H4 (cell line): ENCODE measurements at places on chromosomes 5 and 9. TPM values are rescaled to one million over a fixed set of nuclear protein-coding genes. Genes with fewer than 3 reads are reported as not detected.
A peak's percentile ranks its signal among the peaks of the same experiment; 100 is the strongest.

DNA sequence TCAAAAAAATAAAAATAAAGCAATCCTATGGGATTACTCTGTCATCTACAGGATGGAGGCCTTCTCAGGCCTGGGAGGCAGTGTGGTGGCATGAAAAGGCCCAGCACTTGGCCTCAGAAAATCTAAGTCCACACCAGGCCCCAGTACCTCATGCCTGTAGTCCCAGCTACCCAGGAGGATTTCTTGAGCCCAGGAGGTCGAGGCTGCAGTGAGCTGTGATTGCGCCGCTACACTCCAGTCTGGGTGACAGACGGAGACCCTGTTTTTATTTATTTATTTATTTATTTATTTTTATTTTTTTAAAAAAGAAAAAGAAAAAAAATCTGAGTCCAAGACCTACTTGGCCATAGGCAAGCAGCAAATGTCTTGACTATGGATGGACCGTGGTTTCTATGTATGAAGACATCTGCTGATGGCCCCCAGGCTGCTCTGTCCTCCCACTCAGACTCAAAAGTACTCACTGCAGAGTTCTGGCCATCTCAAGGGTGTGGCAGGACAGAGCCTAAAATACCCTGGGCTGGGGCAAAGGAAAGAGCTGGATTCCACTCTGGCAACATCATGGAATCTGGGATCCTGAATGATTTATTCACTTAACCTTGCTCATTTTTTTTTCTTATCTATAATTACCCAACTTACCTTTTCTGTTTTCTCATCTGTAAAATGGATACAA is 55.0 kb downstream of the ARHGEF37 start:
- no peak for DNase-seq

DNA sequence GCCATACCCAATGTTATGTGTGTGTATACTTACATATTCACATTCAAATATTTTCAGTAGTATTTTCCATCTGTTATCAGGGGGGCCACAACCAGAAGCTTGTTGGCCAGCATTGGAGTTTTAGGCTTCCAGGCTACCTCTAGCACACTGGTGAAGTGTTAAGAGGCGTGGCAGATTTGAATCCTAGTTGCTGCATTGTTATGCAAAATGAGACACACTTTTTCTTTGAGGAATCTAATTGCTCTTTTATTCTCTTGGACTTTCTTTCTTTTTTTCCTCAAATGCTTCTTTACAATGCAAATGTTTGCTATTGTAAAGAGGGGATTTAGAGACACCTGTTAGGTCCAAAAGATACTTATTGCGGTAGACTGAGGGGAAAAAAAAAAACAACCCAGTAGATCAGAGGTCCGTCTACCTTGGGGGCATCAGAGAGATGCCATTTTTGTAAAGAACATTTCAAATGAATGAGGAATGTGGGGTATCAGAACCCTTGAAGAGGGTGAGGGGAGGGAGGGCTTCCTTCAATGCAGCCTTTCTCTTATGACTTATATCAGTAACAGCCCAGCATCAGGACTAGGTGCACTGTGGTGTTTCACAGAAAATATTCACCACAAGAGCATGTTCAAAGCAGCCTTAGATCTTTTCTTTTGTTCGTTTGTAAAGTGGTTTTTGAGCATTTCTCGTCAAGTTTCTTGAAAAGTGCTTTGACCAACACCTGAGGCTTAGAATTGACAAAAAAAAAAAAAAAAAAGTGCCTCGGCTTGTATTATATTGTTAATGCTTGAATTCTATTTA is 3.8 kb downstream of the SMARCA2 start:
- DNase-seq = no peak

DNA sequence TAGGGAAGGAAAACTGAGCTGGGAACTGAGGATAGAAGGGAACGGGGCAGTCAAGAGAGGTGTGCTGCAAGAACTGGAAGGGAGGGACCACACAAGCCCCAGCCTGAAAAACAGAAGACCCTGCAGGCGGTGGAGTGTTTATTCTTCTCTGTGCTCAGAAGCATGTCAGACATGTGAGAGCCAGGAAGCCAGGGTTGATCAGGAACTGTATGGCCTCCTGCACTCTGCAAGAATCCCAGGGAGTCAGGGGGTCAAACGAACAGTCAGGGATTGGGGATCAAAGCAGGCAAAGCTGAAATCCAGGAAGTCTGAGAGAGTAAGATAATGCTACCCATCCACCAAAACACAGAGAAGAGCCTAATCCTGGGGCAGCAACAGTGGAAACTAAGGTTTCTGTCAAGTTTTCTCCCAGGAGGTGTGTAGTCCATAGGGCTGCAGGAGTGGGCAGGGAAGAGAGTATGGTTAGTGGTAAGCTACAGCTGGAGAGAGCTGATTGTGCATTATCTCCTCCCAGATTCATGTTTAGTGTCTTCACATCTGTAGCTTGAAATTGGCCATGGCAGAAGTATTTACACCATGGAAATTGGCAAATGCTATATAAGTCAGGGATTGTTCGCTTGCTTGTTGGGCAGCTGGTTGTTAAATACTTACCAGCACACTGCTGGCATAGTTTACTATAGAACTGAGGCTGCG is 115.4 kb upstream of the SLC44A1 start:
- no peak for DNase-seq

AQP7 gene
- 0.97 TPM in 1 of 2 replicates, not detected in the other for total RNA-seq

DNA sequence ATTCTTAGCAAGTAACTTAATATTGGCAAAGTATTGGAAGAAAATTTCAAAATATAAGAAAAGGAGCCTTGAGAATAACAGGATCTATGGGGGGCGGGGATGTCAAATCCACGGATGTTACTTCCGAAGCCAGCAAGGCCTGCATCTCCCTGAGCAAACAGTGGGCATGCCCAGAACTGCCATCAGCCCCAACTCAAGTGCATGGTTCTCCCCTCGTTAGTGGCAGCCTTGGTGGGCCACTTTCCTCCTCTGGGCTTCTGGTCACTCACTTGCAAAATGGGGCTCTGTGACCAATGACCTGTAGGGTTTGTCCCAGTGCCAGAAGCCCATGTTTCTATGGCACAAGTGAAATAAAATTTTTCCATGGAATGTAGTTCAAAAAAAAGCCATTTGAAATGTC is 27.2 kb upstream of the MED10 start:
- no peak for DNase-seq

DNA sequence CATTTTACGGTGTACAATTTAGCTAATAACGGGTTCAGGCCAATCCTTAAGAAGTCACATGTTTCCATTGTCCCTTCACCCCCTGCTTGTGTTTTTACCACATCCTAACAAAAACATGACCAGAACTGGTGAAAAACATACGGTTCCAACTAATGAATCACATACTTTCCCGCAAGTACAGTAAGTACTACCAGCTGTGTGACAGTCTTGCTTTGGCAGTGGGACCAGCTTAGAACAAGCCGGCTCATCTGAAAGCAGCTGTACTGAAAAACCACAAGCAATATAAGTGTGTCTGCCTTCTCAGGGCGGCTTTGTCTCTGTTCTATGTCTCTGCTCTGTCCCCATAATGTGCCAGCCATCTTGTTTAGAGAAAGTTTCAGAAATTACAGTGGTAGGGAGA is 242.5 kb downstream of the BNC2 start:
- DNase-seq = peak; percentile 83

- no peak for DNase-seq
Observed at GRCh38 chr9:109239240-109239639, 72.2 kb upstream of the FRRS1L start.

ZFP2 gene
- not detected in 2 replicates for total RNA-seq

DNA sequence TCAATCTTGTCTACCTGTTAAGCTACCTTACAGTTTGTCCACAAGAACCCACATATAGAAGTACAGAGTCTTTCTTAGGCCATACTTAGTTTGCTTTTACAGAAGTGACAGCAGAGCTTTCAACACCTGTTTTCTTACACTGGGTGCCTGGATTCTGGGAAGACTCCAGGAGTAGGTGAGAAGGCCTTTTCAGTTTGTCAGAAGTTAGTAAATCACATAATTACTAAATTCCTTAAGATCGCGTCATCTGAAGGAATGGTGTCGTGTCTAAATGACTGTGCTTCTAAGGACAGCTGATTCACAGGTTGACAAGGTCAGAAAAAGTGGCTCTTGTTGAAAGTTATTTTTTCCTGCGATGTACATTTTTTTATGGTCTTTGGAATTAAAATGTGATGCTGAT is 97.0 kb upstream of the FAM120A start:
- DNase-seq = no peak

CDO1 gene
- total RNA-seq = 0.74 and 1.3 TPM in 2 replicates

CAMK4 gene
- 8.8 and 22.5 TPM in 2 replicates for total RNA-seq

DNA sequence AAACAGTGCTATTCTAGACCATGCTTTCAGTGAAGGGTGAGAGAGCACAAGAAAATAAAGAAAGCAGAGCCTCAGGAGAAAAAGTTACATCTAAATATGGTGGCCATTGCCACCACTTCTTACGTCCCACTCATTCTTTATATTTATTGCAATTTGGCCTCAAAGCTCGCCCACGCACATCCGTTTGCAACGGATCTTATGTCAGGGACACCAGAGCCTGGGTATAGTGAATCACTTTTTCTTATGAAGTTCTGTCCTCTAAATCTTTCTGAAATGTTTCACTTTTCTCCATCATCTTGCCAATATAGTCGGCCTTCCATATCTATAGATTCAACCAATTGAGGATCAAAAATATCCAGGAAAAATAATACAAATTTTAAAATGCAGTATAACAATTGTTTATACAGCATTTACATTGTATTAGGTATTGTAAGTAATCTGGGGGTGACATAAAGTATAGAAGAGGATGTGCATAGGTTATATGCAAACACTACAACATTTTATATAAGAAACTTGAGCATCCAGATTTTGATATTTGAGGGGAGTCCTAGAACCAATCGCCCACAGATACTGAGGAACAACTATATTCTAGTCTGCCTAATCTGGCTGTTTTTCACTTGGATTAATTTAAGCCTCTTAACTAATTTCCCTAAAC is 35.2 kb downstream of the GOLPH3 start:
- DNase-seq = no peak

DNA sequence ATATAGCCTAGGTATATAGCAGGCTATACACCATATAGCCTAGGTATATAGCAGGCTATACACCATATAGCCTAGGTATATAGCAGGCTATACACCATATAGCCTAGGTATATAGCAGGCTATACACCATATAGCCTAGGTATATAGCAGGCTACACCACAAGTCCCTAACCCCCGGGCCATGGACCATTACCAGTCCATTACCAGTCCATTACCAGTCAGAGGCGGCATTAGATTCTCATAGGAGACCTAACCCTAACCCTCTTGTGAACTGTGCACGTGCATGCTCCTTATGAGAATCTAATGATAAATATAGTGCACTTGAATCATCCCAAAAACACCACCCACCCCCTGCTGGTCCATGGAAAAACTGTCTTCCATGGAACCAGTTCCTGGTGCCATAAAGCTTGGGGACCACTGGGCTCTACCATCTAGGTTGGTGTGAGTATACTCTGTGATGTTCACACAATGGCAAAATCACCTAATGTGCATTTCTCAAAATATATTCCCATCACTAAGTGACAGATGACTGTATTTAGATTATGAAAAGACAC is 4.7 kb downstream of the PLIN2 start:
- no peak for DNase-seq

WNK2 gene
- total RNA-seq = 0.02 TPM in 1 of 2 replicates, not detected in the other

GRCh38 chr9:2916382-2916985 is 72.6 kb upstream of the PUM3 start:
- DNase-seq = no peak

GRCh38 chr5:154220625-154221024 is 30.1 kb downstream of the GALNT10 start:
- no peak for DNase-seq

GRCh38 chr5:149618581-149619248 is 37.4 kb downstream of the ARHGEF37 start:
- peak; percentile 62 for DNase-seq

DNA sequence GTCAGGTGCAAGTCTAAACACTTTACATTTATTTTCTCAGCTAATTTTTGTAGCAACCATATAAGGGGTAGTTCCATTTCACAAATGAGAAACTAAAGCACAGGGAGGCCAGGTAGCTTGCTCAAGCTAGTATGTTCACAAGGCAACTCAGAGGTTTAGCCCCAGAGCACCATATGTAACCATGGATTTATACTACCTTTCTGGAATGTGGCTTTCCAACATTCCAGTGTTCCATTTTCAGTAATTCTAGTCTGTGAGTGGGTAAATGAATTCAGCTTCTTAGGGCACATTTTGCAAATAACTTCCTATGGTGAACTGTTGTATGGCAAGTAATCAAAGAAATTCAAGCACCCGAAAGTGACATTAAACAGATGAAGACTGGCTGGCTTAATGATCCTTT is 25.0 kb upstream of the CAST start:
- no peak for DNase-seq

- no peak for DNase-seq
Observed at GRCh38 chr9:21286659-21287058, 18.5 kb downstream of the IFNA5 start.

GRCh38 chr5:90968319-90968718 is 409.7 kb downstream of the ADGRV1 start:
- no peak for DNase-seq

DNA sequence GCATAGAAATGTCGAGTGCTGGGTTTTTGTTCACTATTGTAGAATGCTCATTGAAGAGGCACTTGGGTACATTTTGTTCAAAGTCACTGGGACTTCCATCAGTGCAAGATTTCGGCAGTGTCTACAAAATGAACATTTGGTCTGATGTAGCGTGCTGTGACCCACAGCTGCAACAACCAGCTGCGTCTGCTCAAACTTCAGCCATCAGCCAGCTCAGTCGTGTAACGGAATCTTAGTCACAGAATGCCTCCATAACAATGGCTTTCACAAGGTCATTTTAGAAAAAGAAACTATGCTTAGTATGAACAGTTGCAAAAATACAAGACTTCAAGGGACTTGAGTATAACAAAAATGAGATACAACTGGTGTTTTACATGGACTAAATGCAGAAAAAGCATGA is 828.1 kb upstream of the GRAMD2B start:
- DNase-seq = no peak

- DNase-seq = no peak
Observed at GRCh38 chr9:125752070-125752628, 5.0 kb downstream of the PBX3 start.

- no peak for DNase-seq
Observed at GRCh38 chr9:130462685-130463540, 18.2 kb downstream of the ASS1 start.

GRCh38 chr5:109511980-109512734 is 102.4 kb upstream of the PJA2 start:
- DNase-seq = no peak

KCNV2 gene
- not detected in 2 replicates for total RNA-seq

GRCh38 chr5:1750469-1750868 is 49.2 kb downstream of the MRPL36 start:
- DNase-seq = no peak

DNA sequence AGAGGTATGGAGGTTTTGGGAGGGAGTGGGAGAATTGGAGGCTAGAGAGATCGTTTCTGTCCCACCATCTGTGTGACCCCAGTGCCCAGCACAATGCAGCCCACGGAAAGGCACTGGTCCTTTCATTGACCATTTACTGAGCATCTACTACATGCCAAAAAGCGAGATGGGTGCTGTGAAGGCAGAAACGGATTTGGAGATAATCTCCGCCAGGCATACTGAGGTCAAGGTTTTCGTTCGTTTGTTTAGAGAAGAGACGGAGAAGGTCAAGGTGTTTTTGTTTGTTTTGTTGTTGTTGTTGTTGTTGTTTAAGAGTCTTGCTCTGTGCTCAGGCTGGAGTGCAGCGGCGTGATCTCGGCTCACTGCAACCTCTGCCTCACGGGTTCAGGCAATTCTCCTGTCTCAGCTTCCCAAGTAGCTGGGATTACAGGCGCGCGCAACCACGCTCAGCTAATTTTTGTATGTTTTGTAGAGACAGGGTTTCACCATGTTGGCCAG is 593 bp upstream of the ZBTB43 start:
- no peak for DNase-seq

PCDHGB5 gene
- 0.04 and 0.43 TPM in 2 replicates for total RNA-seq
